ENCODE measurements at places on chromosomes 12 and 14. TPM values are rescaled to one million over a fixed set of nuclear protein-coding genes. Genes with fewer than 3 reads are reported as not detected.

The EMP1 gene
- total RNA-seq: 16.3 TPM

The TSHR gene
- total RNA-seq: not detected

GRCh38 chr14:74653386-74654138 is 41.5 kb upstream of the LTBP2 start:
- no peak for DNase-seq
- no peak overlapping the region for H3K4me3 ChIP-seq
- no peaks in the 10 kb centered on the region for H3K27me3 ChIP-seq
- H3K27ac ChIP-seq: no peak overlapping the region

- DNase-seq: no peak
- peaks cover 8% of the 10 kb centered on the region for H3K4me1 ChIP-seq
- H3K4me3 ChIP-seq: no peak overlapping the region
These were observed 295.2 kb downstream of the NUAK1 start for GRCh38 chr12:105843561-105843960.

DNA sequence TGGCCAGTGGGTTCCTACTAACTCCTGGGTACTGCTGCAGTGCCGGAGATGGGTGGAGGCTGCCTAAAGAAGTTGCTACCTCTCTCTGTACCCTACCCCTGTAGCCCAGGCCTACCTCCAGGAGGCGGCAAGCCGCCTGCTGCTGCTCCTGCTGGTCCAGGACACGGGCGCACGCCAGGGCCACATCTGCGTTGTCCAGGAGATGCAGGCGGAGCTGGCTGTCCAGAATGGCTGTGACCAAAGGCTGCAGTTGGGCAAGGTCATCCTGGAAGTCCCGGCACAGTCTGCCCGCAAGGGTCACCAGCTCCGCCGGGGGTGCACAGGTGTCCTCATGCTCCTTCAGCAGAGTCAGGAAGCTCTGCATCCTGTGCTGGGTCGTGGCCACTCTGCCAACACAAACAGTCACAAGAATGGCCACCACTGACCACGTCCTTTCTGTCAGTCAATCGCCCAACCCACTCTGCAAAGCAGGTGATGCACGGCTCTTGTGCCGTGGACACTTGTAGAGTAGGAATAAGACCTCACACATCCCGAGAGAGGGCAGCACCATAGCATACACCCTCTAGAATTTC is 1.6 kb downstream of the ANHX start:
- H3K27me3 ChIP-seq: no peaks in the 10 kb centered on the region
- H3K27ac ChIP-seq: no peak overlapping the region
- DNase-seq: no peak

The TECPR2 gene
- total RNA-seq: 29.8 TPM

DNA sequence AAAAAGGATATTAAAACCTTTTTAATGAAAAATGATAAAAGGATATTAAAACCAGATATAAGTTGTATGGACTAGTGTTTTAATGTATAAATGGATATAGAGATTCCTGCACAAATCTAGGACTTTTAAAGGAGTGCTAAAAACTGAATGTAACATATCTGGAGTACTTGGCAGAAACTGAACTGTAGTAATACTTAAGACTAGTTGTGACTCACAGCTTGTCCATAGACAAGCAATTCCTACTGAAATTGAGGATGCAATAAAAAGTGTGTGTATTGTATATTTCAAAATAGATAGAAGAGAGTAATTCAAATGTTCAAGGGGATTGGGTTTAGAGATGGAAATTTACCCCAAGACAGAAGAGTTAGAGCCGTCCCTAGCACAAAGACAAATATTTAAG is 59.6 kb downstream of the FBXO33 start:
- H3K4me3 ChIP-seq: no peak overlapping the region
- peaks cover 11% of the 10 kb centered on the region for H3K4me1 ChIP-seq
- no peak overlapping the region for H3K27ac ChIP-seq
- no peaks in the 10 kb centered on the region for H3K36me3 ChIP-seq
- no peaks in the 10 kb centered on the region for H3K27me3 ChIP-seq
- DNase-seq: no peak

GRCh38 chr14:50533806-50534205 is 1.4 kb upstream of the MAP4K5 start:
- H3K27ac ChIP-seq: no peak overlapping the region
- DNase-seq: no peak
- H3K4me3 ChIP-seq: no peak overlapping the region

GRCh38 chr12:103705927-103706326 is 118.9 kb downstream of the STAB2 start:
- no peaks in the 10 kb centered on the region for H3K36me3 ChIP-seq
- H3K27me3 ChIP-seq: peaks cover 59% of the 10 kb centered on the region
- H3K4me1 ChIP-seq: no peaks in the 10 kb centered on the region
- no peak for DNase-seq
- no peak overlapping the region for H3K4me3 ChIP-seq

- H3K27ac ChIP-seq: no peak overlapping the region
- H3K4me1 ChIP-seq: no peaks in the 10 kb centered on the region
- DNase-seq: no peak
- H3K36me3 ChIP-seq: no peaks in the 10 kb centered on the region
- H3K4me3 ChIP-seq: no peak overlapping the region
- H3K27me3 ChIP-seq: peaks cover 36% of the 10 kb centered on the region
These were observed 204.3 kb downstream of the PELI2 start for GRCh38 chr14:56322531-56322930.

- no peaks in the 10 kb centered on the region for H3K27me3 ChIP-seq
- no peaks in the 10 kb centered on the region for H3K36me3 ChIP-seq
- no peak overlapping the region for H3K4me3 ChIP-seq
These were observed 36.9 kb upstream of the HNF1A start for GRCh38 chr12:120941412-120941811.

The SDR9C7 gene
- total RNA-seq: 0.29 TPM

DNA sequence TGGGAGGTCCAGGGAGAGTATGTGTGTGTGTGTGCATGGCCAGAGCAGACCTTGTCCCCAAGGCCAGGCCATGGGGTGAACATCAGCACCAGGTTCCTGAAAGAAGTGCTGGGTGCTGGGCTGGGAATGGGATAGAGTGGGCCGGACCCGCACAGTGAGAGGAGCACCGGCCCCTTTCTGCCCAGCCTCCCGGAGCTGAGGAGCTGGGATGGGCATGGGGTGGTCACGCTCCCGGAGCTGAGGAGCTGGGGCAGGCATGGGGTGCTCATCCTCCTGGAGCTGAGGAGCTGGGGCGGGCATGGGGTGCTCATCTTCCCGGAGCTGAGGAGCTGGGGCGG is 83.3 kb downstream of the B4GALNT3 start:
- peaks cover 17% of the 10 kb centered on the region for H3K4me1 ChIP-seq
- no peaks in the 10 kb centered on the region for H3K36me3 ChIP-seq
- H3K27ac ChIP-seq: no peak overlapping the region
- DNase-seq: no peak

DNA sequence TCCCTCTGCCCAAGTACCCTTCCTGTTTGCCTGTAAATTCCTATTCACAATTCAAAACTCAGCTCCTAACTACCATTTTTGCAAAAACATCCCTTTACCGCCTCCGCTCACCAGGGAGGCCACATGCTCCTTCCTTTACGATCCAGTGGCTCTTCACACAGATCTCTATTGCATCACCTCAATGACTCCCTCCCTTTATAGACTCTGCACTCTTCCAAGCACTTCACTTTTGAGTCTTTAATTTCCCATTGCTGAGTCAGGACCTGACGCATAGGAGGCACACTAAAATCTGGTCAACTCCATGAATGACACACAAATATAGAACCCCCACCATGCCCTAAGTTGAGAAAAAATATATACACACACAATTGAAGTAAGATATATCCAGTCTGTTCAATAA is 45.9 kb downstream of the PPP1R13B start:
- no peak overlapping the region for H3K27ac ChIP-seq
- H3K27me3 ChIP-seq: no peaks in the 10 kb centered on the region
- no peak overlapping the region for H3K4me3 ChIP-seq
- no peak for DNase-seq
- H3K36me3 ChIP-seq: peaks cover 2% of the 10 kb centered on the region

DNA sequence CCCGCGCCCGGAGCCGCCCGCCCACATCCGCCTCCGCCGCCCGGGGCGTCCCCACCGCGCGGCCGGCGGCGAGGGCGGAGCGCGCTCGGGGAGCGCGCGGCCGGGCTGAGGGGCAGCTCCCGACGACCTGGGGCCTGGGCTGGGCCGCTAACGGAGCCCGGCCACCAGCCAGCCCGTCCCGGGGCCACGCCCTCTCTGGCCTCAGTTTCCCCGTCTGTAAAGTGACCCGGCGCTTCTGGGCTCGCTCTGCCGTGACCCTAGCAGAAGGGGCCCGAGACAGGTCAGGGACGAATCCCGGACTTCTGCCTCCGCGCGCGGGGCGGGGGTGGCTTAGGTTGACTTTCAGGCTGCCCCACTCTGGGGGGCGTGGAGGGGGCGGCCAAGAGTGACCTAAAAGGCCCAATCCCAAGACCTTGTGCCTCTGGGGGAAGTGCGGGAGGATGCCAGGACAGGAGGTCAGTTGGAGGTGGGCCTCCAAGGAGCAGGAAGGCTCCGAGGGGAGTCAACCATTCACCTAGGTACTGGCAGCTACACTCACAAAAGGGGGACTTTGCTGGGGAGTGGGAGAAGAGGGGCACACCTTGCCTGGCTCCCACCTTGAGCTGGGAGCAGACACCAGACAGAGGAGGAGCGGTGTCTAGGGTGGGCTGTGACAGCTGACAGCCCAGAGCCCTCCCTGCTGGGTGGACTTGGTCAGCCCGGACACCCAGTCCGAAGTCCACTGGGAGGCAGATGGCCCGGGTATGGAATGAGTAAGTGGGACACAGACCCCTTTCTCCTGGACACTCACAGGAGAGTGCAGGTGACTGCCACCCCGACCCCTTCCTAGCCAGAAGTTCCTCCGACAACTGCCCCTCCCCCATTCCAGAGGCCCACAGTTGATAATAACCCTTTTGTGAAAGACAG is 486 bp upstream of the AKT1 start:
- peaks cover 11% of the 10 kb centered on the region for H3K27me3 ChIP-seq
- H3K27ac ChIP-seq: peak overlapping the region; percentile 59
- peaks cover 41% of the 10 kb centered on the region for H3K4me1 ChIP-seq
- DNase-seq: no peak
- no peaks in the 10 kb centered on the region for H3K36me3 ChIP-seq

DNA sequence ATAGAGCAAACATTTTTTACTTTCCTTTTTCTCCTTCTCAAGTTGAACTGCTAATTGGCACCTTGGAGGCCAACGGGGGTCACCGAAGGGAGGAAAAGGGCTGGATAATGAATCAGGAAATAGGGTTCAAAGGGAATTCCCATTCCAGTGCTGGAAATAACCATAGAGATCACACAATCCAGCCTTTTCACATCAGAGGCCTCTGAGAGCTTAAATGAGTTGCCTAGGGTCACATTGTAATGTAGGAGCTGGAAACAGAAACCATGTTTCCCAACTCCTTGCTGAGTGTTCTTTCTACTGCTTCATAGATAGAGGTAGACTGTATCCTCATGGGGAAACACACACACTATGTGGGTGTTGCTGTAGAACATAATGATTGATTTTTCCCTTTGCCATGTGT is 60.6 kb upstream of the DDHD1 start:
- DNase-seq: no peak
- H3K4me1 ChIP-seq: peaks cover 5% of the 10 kb centered on the region
- H3K27me3 ChIP-seq: no peaks in the 10 kb centered on the region
- H3K27ac ChIP-seq: no peak overlapping the region

- H3K4me3 ChIP-seq: no peak overlapping the region
- peaks cover 4% of the 10 kb centered on the region for H3K27me3 ChIP-seq
- H3K36me3 ChIP-seq: no peaks in the 10 kb centered on the region
- no peak overlapping the region for H3K27ac ChIP-seq
- H3K4me1 ChIP-seq: peaks cover 7% of the 10 kb centered on the region
These were observed 827.6 kb downstream of the NRXN3 start for GRCh38 chr14:78997811-78998210.

The PRORP gene
- 32.6 TPM for total RNA-seq

The LYZ gene
- total RNA-seq: 0.34 TPM
